Hindlimb muscle (tissue), 1 donor: ENCODE measurements at places on chromosomes 11 and 22. TPM values are rescaled to one million over a fixed set of nuclear protein-coding genes. Genes with fewer than 3 reads are reported as not detected.

The PKDREJ gene
- polyA plus RNA-seq: 0.58 TPM

The TREH gene
- polyA plus RNA-seq: 0.25 TPM

DNA sequence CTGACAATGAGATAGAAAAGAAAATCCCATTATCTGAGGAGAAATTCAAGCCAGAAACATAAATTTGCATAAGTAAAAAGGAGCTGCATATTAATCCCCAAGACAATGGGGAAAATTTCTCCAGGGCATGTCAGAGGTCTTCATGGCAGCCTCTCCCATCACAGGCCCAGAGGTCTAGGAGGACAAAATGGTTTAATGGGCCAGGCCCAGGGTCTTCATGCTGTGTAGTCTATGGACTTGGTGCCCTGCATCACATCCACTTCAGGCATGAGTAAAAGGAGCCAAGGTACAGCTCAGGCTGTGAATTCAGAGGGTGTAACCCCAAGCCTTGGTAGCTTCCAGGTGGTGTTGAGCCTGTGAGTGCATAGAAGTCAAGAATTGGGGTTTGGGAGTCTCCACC is 1097.2 kb upstream of the RAG2 start:
- DNase-seq: no peak

DNA sequence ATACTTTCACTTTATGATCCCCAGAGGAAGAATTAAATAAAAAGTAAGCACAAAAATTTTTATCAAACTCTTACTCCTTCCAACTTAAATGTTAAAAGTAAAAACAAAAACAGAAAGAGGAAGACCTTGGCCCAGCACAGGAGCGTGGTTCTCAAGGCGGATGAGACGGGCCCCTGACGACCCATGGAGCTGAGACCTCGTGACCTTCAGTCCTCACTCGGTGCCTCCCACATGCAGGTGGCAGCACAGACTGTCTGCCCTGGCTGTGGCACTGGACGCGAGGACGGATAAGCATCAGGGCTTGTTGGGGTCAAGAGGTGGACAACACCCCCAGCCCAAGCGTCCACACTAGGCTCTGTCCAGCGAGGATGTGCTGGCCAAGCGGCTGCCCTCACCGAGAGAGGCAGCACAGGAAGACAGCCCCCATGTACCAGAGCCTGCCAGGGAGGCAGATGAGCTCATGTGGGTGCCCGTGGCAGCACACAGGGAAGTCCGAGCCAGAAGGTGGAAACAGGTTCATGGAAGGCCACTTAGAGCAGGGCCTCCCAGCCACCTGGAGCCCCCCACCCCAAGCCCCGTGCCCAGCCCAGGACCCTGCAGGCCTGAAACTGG is 1389.8 kb downstream of the TBC1D22A start:
- DNase-seq: no peak

The DGCR6 gene
- polyA plus RNA-seq: 63.4 TPM

DNA sequence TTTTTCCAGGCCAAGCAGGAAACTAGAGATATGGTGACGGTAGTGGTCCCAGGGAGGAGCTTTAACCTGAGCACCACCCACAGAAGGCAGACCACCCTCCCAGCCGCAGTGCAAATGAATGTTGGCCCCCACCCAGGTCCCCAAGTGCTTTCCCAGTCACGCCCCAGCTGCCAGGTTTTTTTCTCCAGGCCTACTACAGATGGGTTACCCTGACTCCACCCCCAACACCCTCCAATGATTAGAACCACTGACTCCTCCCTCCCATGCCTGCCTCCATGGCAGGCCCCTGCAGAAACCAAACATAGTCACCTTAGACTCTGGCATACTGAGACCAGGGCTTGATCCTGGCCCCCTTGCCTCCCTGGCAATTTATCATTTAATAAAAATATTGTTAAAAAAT is 58.7 kb upstream of the CHST1 start:
- DNase-seq: no peak

The RNF26 gene
- polyA plus RNA-seq: 16.2 TPM

GRCh38 chr11:96276836-96277235 is 66.2 kb downstream of the MAML2 start:
- DNase-seq: no peak

DNA sequence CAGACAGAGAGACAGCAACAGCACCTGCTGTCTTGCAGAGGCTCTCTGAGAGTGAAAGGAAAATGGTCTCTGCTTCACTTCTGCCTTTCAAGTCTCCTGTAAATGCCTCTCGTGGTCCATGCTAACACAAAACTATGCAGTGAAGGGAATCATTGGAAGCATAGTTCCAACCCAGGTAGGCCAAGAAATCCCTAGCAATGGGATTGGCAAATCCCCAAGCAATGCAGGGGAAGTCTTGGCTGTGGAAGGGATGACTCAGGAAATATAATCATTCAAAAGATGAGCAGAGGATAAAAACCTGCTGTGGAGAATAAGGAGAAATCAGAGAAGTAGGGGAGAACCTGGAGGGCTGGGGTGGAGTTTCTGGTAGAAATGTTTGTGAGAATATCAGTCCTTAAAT is 216.1 kb upstream of the ZBED5 start:
- DNase-seq: no peak
